ENCODE measurements at places on chromosomes 4 and X.

DNA sequence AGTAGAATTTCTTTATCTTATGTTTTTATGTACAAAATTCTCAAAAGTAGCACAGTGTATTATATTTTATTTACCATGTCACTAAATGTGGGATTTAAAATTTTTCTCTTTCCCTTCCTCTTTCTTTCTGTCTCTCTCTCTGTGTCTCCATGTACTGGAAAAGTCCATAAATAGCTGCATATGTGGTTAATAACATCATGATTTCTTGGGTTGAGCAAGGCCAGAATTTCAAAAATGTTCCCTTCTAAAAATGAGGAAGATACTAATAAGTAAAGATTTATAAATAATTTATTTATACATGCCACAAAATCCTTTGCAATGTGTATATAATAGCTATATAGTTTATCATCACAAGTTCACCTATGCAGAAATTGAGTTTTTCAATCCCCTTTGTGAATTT is 29.1 kb upstream of the DKK2 start:
- DNase-seq = no peak

DNA sequence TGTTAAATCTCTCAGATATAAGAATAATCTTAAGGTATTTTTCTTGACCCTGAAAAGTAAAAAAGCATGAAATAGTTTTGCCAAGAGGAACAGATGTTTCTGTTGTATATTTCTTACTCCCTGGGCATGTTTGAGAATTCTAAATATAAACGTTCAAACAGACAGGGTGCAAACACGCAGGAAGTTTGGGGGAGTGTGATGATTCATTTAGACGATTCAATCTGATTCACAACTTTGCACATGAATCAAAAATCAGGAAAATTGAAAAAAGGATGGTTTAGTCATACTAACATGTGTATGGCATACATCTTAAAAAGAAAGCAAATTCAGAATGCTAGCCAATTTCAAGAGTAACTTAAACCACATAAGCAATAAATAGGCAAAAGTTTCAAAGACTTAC is 340.3 kb upstream of the GRID2 start:
- DNase-seq = no peak

GRCh38 chr4:182847576-182848450 is 69.4 kb downstream of the DCTD start:
- no peak for DNase-seq

GRCh38 chr4:187666034-187666433 is 329.5 kb upstream of the ZFP42 start:
- no peak for DNase-seq
